Heart left ventricle (tissue), 16 donors: ENCODE measurements at places on chromosomes 13 and 19.

DNA sequence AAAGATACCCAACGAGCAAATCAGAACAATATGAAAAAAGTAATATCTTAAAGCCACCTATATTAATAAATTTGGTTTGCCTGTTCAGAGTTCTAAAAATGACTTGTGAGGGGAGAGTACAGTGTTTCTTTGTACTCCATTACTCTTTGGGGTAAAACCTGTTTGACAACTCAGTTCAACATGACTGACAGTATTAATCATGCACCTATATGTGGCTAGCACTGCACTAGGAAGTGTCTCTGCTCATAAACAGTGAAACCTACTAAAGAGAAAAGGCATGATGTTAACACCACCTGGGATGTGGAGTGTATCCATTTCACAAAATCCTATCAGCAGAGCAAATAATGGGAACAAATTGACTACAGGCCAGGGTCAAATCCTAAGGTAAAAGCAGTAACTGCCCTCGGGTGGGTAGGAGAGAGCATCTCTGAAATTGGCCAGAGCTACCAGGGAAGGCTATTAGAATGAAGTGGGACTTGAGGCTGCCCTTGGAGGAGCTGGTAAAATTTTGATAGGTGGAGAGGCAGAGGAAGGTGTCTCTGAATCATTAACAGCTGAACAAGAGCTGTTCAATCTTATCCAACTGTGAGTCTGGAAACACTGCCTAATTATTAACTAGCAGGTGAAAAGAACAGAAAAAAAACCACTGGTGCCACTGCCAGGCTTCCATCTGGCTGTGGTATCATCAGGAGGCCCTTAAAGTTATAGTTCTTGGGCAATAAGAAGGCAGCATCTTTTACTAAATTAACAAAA, 365.1 kb downstream of the DNAJC15 start:
- H3K4me1 ChIP-seq, result no peaks in the 10 kb centered on the region
- H3K36me3 ChIP-seq, result no peaks in the 10 kb centered on the region
- no peak for DNase-seq
- H3K4me3 ChIP-seq, result no peak overlapping the region

- no peak for DNase-seq
- H3K4me1 ChIP-seq, result no peaks in the 10 kb centered on the region
- no peak overlapping the region for H3K4me3 ChIP-seq
- peaks cover 94% of the 10 kb centered on the region for H3K36me3 ChIP-seq
- no peak overlapping the region for H3K27ac ChIP-seq
Measured at GRCh38 chr19:34393031-34393430, 11.2 kb upstream of the PDCD2L start.

DNA sequence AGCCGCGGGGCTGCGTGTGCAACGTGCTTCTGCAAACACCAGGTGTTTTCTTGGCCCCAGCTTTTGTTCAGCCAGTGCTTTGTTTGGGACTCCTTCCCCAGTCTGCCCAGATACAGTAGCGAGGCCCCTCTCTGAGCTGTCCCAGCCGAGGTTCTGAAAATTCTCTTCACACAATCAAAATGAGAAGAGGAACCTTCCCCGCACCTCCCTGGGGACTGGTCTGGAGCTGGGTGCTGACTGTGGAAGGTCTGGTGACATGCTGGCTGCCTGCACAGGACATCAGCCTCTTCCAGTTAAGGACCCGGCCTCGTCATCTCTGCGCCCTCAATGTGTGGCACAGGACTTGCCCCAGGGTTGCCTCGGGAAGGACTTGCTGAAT, 4.2 kb downstream of the ATP4A start:
- H3K4me3 ChIP-seq, result no peak overlapping the region
- H3K27me3 ChIP-seq, result peaks cover 40% of the 10 kb centered on the region
- DNase-seq, result no peak
- H3K27ac ChIP-seq, result no peak overlapping the region

DNA sequence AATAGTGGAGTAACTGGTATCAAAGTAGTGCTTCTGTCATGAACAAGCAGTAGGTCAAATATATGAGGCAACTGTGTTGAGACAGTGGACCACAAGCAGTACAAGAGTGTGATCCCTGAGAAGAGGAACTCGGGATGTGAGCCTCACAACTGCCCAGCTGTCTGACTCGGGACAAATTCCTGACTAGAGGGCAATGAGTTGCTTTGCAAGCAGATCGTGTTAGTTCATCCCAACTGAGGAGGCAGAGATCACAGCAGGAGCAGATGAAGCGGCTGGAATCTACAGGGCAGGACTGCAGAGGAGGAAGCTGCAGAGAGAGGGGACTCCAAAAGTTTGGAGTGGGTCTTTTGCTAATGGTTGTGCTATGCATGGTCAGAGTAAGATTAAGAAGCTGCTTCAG, 741.1 kb downstream of the DIAPH3 start:
- H3K27ac ChIP-seq, result no peak overlapping the region
- no peaks in the 10 kb centered on the region for H3K4me1 ChIP-seq
- DNase-seq, result no peak
- no peak overlapping the region for H3K4me3 ChIP-seq
- no peaks in the 10 kb centered on the region for H3K27me3 ChIP-seq

DNA sequence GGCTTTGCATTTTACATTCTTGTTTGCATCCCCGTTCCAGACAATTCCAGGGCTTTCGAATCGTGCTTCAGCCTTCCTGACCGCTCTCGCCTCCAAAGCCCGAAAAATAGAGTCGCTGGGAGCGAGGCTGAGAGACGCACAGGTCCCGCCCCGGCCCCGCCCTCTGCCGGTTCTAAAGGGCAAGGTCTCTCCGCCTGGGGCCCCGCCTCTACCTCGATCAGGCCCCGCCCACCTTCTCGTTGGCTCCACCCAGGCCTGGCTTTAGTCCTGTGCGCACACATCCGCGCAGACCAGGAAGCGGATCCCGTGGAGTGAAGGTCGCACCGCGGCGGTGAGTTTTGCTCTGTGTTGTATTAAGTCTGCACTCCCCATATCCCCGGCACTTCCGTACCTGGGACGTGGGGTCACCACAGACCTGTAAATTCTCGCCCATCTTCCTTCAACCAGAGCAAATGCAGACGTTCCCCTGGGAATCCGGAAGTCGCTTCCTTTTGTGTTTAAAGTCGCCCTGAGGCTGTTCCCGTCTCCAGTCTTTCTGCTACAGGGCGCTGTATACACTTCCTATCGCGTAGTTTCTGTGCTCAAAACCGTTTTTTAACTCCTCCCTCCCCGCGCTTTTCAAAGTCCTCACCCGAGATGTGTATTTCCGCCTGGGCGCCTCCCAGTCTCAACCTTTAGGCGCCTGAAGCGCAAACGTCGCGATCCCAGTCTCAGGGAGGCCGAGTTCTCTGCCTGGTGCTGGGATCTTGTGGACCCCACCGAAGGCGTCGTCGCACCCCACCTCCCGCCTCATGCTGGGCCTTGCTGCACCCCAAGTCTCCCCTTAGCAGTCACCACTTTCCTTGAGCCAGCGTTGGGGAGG, at the start of gene ZNF701:
TSS of gene ZNF701 (plus strand) at position 288 of the 862 bp plus-strand sequence. CDS start 3,861 bp downstream, outside the sequence.
- H3K36me3 ChIP-seq, result peaks cover 26% of the 10 kb centered on the region
- H3K4me3 ChIP-seq, result peak within 1 kb of the TSS; percentile 72
- peak within 1 kb of the TSS; percentile 80 for H3K27ac ChIP-seq
- H3K4me1 ChIP-seq, result no peaks in the 10 kb centered on the region
- DNase-seq, result peak; percentile 96

- no peaks in the 10 kb centered on the region for H3K4me1 ChIP-seq
- H3K27ac ChIP-seq, result no peak overlapping the region
- no peaks in the 10 kb centered on the region for H3K36me3 ChIP-seq
- DNase-seq, result no peak
Measured at GRCh38 chr13:65560936-65561335, 1669.2 kb downstream of the PCDH9 start.

- H3K4me1 ChIP-seq, result no peaks in the 10 kb centered on the region
- H3K4me3 ChIP-seq, result no peak overlapping the region
- no peaks in the 10 kb centered on the region for H3K27me3 ChIP-seq
- H3K36me3 ChIP-seq, result no peaks in the 10 kb centered on the region
- no peak for DNase-seq
Measured at GRCh38 chr13:104206450-104207044, 1140.3 kb upstream of the SLC10A2 start.

DNA sequence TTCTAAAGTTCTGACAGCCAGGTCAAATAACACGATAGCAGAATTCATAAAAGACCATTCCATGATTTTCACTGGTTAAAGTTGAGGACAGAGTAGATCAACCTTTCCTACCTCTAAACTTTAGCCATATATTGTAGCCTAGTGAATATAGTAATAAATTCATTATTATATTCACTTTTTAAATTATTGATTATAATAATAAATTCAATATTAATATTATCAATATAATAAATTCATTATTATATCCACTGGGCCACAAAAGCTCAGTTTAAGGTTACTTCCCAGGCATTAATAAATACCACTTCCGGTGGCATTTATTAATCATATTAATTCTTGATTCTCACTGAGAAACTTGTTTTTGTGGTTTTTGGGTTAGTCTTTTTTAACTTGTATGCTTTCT, 85.7 kb upstream of the GPC6 start:
- no peaks in the 10 kb centered on the region for H3K36me3 ChIP-seq
- no peak for DNase-seq
- H3K4me1 ChIP-seq, result no peaks in the 10 kb centered on the region
- no peak overlapping the region for H3K4me3 ChIP-seq
- no peak overlapping the region for H3K27ac ChIP-seq
